ENCODE measurements at places on chromosomes 3 and 15.

- no peak for DNase-seq
These were observed 30.4 kb downstream of the RORA start for GRCh38 chr15:61198722-61199121.

DNA sequence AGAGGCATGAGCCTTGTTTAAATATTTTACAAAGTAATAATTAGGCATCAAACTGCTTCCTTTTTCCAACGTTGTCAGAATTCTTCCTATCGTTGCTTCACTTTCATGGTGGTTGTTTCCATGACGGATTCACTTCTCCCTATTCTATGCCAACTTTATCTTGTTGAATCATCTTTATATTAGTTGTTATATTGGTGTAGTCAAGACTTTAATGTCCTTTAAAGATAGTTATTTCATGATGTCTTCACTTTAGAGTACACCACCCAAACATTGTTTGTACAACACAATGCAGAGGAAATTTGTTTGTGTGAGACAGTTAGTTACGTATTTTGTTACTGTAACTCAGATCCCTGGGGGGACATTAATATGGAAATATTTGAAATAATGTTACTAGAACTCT, 61.9 kb downstream of the CRYBG3 start:
- DNase-seq = no peak

DNA sequence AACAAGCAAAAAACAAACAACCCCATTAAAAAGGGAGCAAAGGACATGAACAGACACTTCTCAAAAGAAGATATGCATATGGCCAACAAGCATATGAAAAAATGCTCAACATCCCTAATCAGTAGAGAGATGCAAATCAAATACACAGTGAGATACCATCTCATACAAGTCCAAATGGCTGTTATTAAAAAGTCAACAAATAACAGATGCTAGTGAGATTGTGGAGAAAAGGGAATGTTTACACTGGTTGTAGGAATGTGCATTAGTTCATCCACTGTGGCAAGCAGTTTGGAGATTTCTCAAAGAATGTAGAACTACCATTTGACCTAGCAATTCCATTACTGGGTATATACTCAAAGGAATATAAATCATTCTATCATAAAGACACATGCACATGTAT, 44.5 kb downstream of the RIOX2 start:
- no peak for DNase-seq

DNA sequence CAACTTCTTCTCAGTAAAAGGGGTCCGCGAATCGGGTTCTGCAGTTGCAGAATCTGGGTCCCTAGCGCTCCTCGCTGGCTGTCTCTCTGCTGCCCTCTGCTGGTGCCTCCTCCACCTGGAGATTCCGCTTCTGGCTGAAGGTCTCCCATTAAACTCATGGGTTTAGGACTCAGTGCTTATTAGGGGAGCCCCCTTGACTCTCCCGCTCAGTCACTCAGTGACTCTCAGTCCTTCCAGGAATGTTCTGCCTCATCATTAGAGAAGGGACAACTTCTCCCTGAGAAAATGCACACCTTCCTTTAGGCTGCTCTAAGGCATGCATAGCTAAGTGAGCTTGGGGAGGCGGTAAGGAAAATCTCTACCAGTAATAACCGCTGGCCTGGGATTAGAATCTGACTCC, 7.1 kb downstream of the CPN2 start:
- DNase-seq = peak; percentile 48

DNA sequence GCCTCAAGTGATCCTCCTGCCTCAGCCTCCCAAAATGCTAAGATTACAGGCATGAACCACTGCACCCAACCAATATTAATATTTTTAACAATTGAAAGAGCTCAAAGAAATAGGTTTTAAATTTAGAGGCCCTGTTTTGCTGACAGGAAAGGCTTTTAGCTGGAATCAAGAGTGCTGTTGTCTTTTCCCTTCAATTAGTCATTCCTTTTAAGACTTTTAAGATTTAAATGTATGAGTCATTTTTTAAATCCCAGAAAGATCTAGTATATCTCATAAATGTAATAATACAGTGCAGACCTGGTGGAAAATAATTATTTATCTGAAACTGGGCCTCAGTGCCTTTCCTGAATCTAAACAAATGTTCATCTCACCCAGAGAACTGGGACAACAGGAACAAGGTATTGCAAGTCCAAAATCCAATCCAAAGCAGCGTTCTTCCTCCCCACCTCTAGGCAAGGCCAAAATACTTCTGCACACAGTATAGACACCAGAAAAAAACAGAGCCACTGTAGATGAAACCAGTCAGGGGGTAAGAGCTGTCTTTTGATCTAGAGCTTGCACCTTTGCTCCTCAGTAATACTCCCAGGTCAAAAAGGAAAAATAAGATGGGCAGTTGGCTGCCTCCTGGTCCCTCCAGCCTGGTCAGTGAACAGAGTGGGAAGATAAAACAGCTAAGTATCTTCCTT, 14.4 kb downstream of the AGTR1 start:
- DNase-seq = no peak

DNA sequence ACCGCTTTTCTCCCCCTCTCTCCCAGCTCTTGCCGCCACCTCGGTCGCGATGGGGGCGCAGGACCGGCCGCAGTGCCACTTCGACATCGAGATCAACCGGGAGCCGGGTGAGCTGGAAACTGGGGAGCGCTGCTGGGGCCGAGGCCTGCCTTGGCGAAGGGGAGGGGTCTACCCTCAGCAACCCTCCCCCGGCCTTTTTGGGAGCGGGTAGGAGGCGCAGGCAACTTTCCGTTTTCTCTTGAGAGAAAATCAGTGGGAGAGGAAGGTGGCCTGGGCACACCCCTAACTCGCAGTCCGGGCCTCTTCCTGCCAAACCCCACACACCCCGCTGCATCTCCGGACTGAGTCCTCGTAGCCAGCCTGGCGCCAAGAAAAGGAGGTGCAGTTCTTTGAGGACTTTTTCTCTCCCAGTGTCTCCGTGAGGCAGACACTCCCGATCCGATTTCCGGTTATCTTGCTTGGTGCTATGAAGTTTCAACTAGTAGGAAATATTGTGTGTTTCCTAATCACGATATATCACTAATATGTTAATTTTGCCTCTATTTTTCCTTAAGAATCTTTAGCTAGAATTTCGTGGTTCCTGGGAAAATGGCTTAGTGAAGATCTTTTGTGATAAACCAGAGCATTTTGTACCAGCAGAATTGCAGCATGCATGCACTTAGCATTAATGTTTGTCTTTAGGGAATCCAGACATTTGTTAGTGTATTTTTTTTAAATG, 631 bp downstream of the NKTR start:
- peak; percentile 36 for DNase-seq

Data from stimulated activated CD4-positive, alpha-beta T cell treated with anti-CD3 and anti-CD28 coated beads, Interleukin-2, amount 100 ng/mL, for 4 hours (primary cell).